ENCODE measurements at places on chromosomes 6 and 20.

DNA sequence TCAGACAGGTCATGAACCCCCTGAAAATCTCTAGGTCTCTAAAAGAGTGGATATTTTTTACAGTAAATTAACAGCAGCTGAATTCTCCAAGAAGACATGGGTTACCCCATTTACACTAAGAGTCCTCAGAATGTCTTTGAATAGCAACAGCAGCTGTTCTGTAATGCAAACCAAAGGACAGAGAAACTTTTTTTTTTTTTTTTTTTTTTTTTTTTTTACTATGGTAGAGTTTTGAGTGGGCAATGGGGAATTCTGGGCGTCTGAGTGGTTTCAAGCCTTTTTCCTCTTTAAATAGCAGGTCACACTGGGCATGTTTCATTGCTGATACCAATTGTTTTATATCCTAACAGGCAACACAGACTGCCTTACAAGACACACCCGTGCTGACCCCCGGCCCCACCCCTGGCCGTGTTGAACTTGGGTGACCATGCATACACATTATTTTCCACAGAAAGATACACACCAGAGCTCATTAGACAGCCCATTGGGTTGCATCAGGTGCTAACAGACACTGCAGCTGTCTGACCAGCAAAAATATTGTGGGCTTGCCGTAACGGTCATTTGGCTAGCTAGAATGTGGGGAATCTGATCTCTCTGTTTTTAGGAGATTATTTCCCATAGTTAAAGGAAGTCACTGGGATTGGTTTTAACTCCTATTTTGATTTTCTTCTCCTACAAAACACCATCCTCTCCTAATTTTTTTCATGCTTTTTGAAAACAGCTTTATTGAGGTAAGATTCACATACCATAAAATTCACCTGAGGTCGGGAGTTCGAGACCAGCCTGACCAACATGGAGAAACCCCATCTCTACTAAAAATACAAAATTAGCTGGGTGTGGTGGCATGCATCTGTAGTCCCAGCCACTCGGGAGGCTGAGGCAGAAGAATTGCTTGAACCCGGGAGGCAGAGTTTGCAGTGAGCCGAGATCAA, 26.7 kb upstream of the IRF4 start:
- no peak for DNase-seq

- no peak for DNase-seq
These were observed 13.2 kb downstream of the SYNGAP1 start for GRCh38 chr6:33433001-33433543.

- DNase-seq, result no peak
These were observed 16.6 kb downstream of the DNAAF9 start for GRCh38 chr20:3390759-3391425.

DNA sequence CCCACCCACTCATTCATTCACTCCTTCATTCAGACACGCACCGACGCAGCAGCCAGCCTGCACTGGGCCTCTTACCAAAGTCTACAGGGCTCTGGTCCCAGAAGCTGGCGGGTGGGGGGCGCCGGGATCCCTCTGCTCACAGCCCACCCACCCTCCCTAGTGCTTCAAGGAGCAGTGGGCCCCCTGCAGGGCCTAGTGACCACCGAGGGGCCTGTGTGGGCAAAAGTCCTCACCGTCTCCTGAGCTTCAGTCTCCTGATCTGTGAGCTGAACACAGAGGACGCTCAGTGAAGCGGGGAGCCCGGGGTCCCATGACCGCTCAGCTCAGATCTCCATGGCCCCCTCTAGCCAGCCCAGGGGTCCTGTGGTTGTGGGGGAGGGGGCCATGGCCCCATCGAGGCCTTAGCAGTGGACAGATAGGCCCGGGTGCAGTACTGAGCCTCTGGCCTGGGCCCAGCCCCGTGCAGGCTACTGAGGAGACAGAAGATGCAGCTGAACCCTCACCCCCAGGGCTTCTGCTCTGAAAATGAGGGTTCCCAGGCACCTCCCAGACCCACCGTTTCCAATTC, 33.4 kb upstream of the MRGBP start:
- no peak for DNase-seq

GRCh38 chr20:2631228-2631627, 21.2 kb upstream of the NOP56 start:
- no peak for DNase-seq

DNA sequence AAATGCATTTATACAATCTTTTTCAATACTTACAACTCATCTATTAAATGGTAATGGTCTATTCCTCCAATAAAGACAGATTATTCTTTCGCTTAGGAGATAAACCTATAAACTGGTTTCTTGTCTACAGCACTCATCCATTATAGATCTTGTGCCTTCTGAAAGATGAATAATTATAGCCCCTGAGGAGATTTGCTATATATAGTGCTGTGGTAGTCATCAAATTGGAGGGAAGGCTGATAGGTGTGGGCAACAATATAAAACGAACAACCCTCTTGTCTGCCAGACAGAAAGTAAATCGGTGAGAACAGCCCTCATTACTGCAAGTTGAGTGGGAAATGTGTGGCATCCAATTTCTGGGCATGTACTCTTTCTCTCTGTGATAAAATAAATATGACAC, 292.5 kb upstream of the CNR1 start:
- no peak for DNase-seq

- DNase-seq, result no peak
These were observed 22.9 kb downstream of the FAM110A start for GRCh38 chr20:856361-856775.

Data from stimulated activated CD8-positive, alpha-beta memory T cell treated with anti-CD3 and anti-CD28 coated beads, Interleukin-2, amount 100 ng/mL, for 1 hour (primary cell).